ENCODE measurements at places on chromosomes 6 and 20.

DNA sequence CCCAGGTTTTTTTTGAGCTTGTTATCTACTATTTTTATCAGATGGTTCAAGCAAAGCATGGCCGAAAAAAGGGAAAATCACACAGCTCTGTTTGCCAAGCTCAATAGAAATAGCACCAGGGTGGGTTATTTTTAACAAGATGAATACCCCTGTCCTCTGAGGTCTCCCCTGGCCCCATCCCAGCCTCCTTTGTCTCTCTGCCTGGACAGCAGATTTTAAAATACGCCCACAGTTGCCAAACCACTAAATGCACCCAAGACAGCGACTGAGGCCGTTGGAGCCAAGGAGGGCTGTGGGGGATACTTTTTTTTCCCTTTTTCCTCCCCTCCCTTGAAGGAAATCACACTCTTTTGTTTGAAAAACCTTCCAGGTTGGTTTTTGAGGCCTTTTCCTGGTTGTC lies 106.6 kb downstream of the VEGFA start:
- no peak for DNase-seq

GRCh38 chr6:79463621-79464050 lies 73.6 kb downstream of the LCA5 start:
- no peak for DNase-seq

- no peak for DNase-seq
These were observed 1.1 kb upstream of the PSMB8 start for GRCh38 chr6:32844839-32845383.

DNA sequence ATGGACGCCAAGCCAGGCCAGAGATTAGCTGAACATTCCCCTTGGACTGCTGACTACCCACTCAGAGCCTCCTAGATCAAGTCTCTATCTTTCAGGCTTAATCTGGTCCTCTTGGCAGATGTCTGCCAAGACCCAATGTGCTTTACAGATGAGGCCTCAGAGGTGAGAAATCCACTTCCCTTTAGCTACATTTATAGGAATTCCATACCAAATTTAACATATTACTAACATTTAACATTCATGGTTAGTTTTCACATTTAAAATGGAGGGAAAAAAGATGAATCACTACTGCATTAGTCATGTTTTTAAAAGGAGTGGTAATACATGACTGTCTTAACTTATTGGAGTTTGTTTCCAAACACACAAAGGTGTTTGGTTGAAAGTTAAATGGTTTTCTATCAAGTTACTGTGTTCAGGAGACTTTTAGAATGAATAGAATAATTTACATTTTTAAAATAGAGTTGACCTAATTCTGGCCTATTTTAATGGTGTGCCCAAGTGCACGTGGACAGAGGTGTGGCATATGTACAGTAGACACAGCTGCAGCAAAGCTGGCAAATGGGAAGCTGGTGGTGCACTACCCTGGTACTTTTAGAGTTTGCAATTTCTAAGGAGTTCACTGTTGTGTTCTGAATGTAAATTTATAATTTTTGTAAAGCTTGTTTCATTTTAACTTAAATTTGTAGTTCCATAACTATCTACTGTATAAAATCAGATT lies 41.9 kb upstream of the CALHM6 start:
- DNase-seq = no peak

DNA sequence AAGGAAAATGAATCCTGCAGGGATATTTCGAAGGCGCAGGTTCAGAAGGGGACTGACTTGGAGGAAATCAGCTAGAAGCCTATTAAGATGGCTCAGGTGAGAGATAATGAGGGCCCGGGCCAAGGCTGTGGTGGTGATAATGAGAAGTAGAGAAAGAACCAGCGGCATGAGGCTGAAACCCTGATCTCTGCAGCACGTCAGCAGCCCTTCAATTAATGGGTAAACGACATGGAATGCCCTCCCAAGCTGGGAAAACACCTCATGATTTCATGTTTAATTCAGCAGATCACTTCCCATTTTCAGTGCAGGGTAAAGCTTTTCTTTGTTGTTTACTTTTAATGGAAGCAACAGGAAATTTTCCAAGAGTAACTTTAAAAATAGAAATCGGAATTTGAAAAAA lies 104.9 kb downstream of the TMEM200A start:
- no peak for DNase-seq

- DNase-seq = no peak
These were observed 684.8 kb downstream of the QKI start for GRCh38 chr6:164099269-164099865.
